ENCODE measurements at places on chromosomes 1 and 21.
A peak's percentile ranks its signal among the peaks of the same experiment; 100 is the strongest.

DNA sequence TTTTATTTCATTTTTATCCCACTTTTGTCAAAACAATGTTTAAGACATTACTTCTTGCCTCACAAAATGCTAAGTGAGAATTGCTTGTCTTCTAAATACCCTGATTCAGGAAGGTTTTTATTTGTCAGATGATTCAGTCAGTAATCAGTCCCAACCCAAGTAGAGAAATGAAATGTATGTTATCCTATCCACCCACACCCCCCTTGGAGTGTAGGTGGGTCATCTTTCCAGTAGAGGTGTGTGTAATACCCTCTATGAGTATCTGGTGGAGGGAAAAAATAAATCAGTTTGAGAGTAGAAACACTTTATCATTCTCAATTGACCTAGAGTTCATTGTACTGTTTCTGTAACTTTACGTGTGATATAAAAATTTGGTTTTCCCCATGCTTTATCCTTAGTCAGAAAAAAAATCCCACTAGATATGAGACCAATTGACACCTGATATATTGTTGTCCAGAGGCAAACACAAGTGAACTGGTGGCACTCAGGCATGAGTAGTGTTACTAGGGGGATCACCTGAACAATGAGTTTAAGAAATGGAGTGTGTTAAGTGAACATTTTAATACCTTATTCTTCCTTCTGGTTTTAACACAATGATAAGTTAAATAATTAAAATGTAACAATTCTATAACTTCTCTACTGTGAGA is 153.8 kb upstream of the C1orf105 start:
- H3K36me3 ChIP-seq, result peaks cover 2% of the 10 kb centered on the region
- no peak overlapping the region for H3K27ac ChIP-seq
- no peaks in the 10 kb centered on the region for H3K27me3 ChIP-seq

DNA sequence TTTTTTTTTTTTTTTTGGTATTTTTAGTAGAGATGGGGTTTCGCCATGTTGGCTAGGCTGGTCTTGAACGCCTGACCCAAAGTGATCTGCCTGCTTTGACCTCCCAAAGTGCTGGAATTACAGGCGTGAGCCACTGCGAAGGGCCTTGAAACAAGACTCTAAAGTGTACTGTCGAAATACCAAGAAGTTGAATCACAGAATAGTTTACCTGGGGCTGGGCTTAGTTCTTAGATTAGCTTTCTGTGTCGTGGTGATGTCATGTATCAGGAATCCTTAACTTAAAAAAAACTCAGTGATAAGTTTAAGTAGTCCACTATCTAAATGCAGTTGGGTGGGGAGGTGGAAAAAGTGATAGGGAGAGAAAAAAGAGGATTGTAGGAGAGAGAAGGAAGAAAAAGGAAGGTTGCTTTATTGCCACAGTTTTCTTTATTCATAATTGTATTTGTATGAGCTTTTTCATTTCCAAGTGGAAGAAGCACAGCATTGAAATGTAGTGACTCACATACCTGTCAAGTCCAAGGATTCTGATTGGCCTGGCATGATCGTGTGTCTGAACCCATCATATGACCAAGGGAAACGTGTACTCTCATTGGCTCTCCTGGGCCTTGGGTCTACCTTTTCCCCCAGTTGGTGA is 13.4 kb downstream of the ITSN1 start:
- no peaks in the 10 kb centered on the region for H3K27me3 ChIP-seq
- no peak overlapping the region for H3K4me3 ChIP-seq
- DNase-seq, result peak; percentile 49
- peaks cover 10% of the 10 kb centered on the region for H3K4me1 ChIP-seq

DNA sequence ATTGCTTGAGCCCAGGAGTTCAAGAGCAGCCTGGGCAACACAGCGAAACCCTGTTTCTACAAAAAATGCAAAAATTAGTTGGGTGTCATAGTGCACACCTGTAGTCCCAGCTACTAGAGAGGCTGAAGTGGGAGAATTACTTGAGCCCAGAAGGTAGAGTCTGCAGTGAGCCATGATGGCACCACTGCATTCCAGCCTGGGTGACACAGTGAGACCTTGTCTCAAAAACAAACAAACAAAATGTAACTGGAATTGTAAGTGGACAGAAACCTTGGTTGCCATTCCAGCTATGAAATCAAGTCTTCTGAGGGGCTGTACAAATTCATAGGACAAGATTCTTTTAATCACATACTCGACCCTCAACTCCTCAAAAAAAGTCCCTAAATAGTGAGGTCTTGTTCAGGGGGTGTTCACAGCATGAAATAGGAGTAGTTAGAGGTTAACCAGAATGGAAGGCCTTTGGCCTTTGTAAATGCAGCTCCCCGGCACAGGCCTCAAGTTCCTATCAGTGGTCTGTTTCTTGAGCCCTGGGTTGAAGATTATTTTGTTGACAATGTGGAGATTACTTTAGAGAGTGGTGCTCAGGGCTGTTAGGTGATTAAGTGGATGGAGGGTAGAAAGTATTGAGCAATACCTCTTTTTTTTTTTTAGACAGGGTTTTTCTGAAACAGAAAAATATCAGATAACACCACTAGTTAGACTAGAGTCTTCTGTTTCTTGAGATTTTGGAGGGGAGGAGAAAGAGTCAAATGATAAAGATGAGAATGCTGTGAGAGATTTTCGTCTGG is 138.7 kb upstream of the ZNF648 start:
- no peaks in the 10 kb centered on the region for H3K27me3 ChIP-seq
- DNase-seq, result no peak
- no peaks in the 10 kb centered on the region for H3K36me3 ChIP-seq
- no peak overlapping the region for H3K4me3 ChIP-seq

DNA sequence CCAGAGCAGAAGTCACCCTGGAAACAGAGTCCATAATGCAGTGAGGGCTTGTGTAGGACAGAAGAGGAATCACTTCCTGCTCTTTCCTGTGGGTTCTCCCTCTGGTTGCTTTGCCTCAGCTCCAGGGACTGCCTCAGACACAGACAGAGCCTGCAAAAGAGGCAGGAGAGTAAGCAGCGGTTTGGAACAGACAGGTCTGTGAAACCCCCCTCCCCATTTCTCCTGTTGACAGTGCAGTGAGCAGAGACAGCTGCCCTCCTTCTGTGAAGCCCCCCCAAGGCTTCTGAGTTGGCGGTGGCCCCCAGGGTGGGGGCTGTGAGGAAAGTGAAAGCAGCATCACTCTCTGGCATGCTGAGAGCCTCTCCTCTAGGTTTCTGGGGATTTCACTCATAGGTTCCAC is 53.0 kb downstream of the MAB21L3 start:
- no peaks in the 10 kb centered on the region for H3K27me3 ChIP-seq
- no peaks in the 10 kb centered on the region for H3K36me3 ChIP-seq
- no peak for DNase-seq

GRCh38 chr1:245363461-245364200 is 208.8 kb downstream of the KIF26B start:
- H3K4me1 ChIP-seq, result no peaks in the 10 kb centered on the region
- no peak overlapping the region for H3K4me3 ChIP-seq
- no peaks in the 10 kb centered on the region for H3K36me3 ChIP-seq
- no peaks in the 10 kb centered on the region for H3K27me3 ChIP-seq
